ENCODE measurements at places on chromosomes 4 and X. TPM values are rescaled to one million over a fixed set of nuclear protein-coding genes. Genes with fewer than 3 reads are reported as not detected.

DNA sequence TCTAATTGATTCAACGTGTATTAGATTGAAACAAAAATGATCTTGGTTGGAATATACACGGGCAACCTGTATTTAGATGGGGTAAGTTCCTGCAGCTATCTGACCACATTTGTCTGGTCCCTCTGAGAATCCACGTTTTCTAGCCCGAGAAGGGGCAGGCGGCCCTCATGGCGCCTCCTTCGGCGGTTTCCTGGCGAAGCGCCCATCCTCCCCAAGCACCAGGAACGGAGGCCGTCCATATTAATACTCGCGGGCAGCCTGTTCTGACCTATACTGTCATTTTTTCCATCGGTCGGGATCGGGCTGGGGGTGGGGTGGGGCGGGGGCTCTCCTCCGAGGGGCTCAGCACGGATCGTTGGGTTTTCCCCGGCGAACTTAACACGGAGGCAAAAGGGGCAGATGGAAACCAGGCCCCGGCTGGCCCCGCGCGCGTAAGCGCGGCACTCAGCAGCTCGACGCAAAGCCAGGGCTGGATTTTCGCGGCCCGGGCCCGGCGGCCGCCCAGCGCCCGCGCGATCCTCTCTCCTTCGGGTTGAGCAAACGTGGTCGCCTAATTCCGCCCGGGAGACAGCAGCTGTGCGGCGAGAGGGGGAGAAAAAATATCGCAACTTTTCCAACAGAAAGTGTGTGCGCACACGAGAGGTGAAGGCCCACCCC is 77.2 kb upstream of the BCOR start:
- DNase-seq: no peak

Gene METAP1
- total RNA-seq: 56.6 TPM

DNA sequence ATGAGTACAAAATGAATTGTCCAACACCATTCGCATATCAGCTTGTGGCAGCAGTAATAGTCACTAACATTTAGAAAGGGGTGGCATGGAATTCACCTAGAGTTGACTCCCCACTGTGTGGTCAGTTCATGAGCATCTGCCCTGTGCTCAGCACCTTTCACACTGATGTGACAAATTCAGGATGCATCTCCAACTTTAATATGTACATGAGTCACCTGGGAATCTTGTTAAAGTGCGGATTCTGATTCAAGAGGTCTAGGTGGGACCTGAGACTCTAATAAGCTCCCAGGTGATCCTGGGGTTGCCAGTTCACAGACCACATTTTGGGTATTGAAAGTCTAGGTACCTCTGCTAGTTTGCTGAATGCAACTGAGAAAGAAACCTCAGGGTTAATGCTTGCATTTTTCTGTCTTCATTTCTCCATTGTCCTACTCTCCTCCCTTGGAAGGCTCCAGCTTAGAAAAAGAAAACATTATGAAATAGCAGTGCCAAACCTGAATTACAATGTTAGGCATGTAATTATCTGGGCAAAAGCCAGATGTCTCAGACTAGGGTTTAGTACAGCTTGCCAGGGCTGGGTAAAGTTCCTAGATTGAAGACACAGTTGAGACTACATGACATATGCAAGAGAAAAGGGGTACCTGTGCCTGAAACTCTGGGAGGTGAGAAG is 32.7 kb downstream of the TMSB4X start:
- DNase-seq: no peak

DNA sequence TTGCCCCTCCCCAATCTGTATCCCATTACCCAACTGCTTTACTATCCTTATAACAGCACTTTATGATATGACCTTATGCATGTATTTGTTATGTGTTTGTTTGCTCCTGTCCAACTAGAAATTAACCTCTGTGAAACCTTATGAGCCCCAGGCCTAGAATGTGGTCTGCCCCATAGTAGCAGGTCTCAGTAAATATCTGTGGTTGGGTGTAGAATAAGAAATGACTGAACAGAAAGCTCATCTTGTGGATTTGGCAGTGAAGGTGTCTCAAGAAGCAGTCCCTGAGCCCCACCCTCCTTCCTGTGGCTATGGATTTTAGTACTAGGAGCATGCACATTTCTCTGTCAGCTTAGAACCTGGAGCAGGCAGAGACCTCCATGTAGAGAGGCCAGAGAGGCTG is 229.0 kb upstream of the LCORL start:
- DNase-seq: no peak

Gene MTTP
- total RNA-seq: not detected

DNA sequence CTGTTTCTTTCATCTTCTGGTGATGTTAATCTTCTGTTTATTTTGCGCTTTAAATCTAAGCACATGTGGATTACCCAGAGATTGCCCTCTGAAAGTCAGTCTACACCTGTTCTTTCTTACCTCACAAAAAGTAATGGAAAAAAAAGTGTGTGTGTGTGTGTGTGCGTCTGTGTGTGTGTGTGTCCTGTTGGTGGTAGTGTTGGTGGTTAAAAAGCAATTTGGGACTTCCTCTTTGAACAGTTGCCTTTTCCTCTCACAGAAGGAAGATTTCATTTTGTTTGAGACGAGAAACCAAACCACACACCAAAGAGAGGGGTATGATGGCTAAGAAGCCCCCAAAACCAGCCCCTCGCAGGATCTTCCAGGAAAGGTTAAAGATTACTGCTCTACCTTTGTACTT is at the start of gene STAP1:
Gene STAP1 (plus strand): TSS at position 235 of the 400 bp plus-strand sequence. CDS start 83 bp downstream, at position 318.
- peak; percentile 47 for DNase-seq

Gene CENPI
- total RNA-seq: 15.5 TPM

DNA sequence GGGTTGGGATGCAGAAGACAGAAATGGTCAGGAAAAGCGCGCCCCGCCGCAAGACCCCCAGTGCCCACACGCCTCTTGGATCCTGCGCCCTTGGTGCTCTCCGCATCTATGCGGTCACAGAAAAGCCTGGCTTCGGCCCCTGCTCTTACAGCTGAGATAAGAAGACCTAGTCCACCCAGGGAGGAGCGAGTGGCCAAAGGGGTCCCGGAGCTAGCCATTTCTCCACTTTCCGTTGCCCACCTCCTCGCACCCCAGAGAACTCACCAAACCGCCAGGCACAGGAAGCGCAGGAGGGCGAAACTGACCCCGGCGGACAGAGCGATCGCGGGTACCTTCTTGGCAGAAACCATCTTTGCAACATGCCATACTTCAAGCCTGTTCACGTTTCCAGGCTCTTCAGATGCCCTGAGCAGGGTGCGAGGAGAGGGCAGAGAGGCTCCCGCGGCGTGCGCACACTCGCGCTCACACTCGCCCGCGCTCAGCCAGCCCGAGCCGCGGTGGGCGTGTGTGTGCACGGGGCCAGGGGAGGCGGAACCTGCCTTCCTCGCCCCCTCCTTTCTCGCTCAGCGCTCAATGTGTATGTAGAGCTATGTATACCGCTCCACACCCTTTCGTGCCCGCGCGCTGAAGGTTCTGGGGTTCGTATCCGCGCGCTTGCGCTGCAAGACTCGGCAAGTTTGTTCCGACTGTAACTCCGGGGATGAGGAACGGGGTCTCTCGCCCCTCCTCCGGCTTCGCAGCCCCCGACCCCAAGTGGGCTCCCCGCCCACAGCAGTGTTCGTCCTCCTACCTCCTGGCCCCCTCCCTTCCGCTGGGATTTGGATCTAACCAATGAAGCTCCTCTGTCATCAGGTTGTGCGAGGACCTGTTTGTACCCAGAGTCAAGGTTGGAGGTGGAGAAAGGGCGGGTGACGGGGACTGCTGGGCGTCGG is at the start of gene GABRA4:
Gene GABRA4 (minus strand): TSS at position 507 of the 932 bp plus-strand sequence. CDS start 157 bp downstream, at position 350.
- DNase-seq: no peak

Gene RHOXF2
- total RNA-seq: not detected

Gene FAT4
- total RNA-seq: 0.02 TPM

Gene NEIL3
- 10.3 TPM for total RNA-seq

Gene GPR34
- 1.5 TPM for total RNA-seq

Gene SYNPO2
- total RNA-seq: 0.22 TPM

Data from CD8-positive, alpha-beta memory T cell (primary cell).